ENCODE measurements at places on chromosomes 4 and X. TPM values are rescaled to one million over a fixed set of nuclear protein-coding genes. Genes with fewer than 3 reads are reported as not detected.

DNA sequence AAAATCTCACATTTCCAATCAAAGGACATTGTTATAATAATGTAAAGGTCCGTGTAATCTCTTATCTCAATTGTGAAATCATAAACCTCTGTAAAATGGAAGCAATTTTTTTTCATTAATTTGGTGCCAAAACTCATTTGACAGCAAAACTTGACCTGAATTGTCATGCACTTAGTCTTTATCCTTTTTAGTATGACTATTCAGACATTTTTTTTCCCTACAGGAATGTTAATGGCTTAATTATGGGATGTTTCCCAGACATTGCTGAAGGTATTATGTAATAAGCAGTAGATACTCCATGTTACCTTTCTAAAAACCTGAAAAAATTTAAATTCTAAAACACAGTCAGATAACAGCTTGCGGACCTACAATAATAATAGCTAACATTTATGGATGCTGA, 228.9 kb downstream of the LHFPL1 start:
- no peak for DNase-seq

GRCh38 chrX:68186552-68187262, 246.6 kb downstream of the OPHN1 start:
- no peak for DNase-seq

DNA sequence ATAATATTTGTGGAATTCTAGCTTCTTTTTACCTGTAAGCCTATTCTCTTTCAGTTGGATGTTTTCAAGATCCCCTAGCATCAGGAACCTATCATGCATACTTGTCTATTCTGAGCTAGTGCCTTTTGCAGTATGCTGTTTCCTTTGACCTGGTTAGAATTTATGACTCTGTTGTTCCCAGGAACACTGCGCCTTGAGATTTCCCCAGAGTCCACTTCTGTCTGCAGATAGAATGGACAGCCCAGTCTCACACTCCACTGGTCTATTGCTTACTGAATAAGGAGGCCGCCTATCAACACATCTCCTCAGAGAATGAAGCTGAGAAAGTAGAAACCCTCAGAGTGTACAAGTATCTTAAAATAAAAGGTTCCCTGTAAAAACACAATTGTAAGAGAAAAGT, 465.1 kb upstream of the GALNTL6 start:
- DNase-seq, result no peak

DNA sequence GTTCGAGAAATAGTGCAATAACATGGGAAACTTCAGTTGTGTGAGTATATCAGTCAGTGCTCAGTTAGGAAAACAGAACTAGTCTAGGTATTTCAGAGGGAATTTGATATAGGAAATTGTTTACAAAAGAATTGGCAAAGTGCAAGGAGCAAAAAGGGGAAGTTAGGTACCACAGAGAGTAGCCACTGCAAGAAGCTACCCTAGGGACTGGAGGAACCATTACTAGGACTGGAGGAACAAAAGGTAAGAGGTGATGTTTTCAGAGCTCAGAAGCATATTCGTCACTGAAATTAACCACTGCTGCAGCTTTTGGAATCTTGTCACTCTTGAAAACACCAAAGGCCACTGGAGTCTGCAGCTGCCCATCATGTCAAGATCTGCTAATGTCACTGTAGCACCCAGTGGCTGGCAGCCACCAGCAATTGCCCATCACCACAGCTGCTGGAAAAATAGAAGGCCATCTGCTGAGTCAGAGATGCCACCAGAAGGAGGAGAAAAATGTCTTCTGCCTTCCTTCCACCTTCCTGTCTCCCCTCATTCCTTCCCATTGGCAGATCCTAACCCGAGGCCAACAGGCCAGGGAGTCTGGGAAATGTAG, 160.6 kb upstream of the RPS6KA3 start:
- no peak for DNase-seq

- no peak for DNase-seq
Observed at GRCh38 chr4:104519588-104519987, 24.9 kb upstream of the CXXC4 start.

- DNase-seq, result no peak
Observed at GRCh38 chr4:15488658-15489470, 19.2 kb downstream of the CC2D2A start.

GRCh38 chr4:178745203-178745602, 1303.0 kb upstream of the AGA start:
- DNase-seq, result no peak

- DNase-seq, result no peak
Observed at GRCh38 chrX:153569475-153569874, 29.5 kb downstream of the CCNQ start.

- no peak for DNase-seq
Observed at GRCh38 chr4:121308328-121308663, 72.5 kb downstream of the QRFPR start.

DNA sequence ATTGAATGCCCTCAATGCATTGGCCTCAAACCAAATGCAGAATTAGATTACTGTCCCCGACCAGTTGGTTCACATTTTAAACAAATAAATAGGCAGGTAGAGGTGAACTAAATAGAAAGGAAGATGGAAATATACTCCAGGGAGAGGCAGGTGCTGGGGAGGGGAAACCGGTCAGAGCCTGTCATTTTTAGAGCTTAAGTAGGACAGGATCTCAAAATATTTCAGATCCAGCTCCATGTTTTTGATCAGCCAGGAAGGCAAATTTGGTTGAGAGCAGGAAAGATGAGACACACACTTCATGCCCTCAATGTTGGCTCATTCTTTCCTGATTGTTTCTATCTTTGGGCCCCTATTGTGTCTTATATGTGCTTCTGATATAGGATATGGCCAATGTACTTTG, 206.7 kb downstream of the SHROOM3 start:
- no peak for DNase-seq

- DNase-seq, result no peak
Observed at GRCh38 chr4:84648178-84648577, 65.3 kb downstream of the CDS1 start.

Gene TRAM1L1
- 2.8 TPM for total RNA-seq

Gene AR
- 7.3 TPM for total RNA-seq

Gene FGD1
- total RNA-seq, result 10.2 TPM

Gene HSFX1
- total RNA-seq, result 1.9 TPM

Gene MAP9
- total RNA-seq, result 6.5 TPM

Gene INTS6L
- total RNA-seq, result 10.4 TPM

Gene FATE1
- not detected for total RNA-seq
